ENCODE measurements at places on chromosomes 7 and 10.

DNA sequence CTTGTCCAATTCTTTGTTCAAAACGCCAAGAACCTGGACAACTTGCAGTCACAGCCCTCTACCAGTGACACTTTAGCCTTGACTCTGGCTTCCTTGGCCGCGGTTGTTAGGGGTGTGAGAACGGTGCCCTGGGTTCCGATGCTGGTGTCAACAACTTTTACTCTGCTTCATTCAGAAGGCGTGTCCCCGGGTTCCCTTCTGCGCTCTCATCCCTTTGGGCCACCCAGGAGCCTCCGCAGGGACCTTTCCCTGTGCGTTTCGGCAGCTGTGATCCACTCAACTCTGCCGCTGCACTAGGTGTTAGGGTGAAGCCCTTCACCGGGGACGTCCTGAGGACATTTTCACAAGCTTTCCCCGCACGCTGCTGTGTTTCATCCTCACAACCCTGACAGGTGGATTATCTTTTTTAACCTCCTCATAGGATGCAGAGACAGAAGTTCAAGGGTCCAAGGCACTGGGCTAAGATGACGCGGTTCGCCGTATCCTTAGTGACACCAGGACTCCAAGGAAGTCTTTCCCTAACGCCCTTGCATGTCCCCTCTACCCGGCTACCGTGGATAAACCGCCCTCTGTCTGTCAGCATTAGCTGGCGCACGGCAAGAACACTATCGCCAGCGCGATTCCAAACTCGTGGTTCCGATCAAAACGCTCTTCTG, 133.5 kb upstream of the SHH start:
- no peak for DNase-seq

DNA sequence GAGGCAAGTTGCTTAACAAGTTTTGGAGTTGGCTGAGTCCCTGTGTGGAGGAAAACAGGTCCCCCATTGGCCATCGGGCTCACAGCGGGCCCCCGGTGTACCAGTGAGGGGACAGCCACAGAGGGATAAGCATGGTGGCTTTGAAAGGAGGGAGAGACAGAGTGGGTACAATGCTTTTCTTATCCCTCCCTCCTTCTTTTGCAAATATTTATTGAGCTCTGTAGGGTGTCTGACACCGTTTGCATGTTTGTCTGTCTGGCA, 2.8 kb downstream of the HTRA1 start:
- no peak for DNase-seq

GRCh38 chr7:137960020-137960419, 41.9 kb downstream of the CREB3L2 start:
- DNase-seq, result no peak

GRCh38 chr7:21943436-21943835, 2.3 kb downstream of the CDCA7L start:
- no peak for DNase-seq

- DNase-seq, result no peak
Measured at GRCh38 chr10:49357910-49358309, 38.0 kb downstream of the DRGX start.

Measured in activated CD4-positive, alpha-beta T cell treated with anti-CD3 and anti-CD28 coated beads, Interleukin-2, amount 50 U/mL, for 48 hours (primary cell).